ENCODE measurements at places on chromosomes 6 and 20.
A peak's percentile ranks its signal among the peaks of the same experiment; 100 is the strongest.

- DNase-seq: peak; percentile 76
Measured at GRCh38 chr6:40962241-40962640, 76.8 kb downstream of the UNC5CL start.

GRCh38 chr6:5083813-5084359 is 1.3 kb upstream of the PPP1R3G start:
- no peak for DNase-seq

DNA sequence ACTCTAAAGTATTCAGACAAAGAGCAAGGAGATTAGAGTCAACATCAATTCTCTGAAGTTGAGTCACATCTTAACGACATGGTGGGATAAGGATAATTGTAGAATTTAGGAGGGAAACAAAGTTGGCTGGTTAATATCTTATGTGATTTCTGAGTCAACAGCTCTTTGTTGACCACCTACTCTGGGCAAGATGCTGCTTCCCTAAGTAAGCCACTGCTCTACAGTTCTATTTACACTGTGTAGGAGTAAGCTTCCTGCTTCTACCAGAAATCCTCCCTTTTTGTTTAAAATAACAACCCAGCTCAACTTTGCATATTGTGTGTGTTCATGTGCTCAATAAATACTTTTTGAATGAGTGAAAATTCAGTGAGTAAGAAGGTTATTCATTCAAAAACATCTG is 3.1 kb downstream of the HS3ST5 start:
- no peak for DNase-seq

GRCh38 chr6:152310371-152310954 is 326.7 kb downstream of the SYNE1 start:
- DNase-seq: no peak

- DNase-seq: no peak
Measured at GRCh38 chr6:2471472-2471871, 226.1 kb upstream of the GMDS start.

GRCh38 chr6:81720427-81720826 is 32.1 kb downstream of the TENT5A start:
- no peak for DNase-seq

DNA sequence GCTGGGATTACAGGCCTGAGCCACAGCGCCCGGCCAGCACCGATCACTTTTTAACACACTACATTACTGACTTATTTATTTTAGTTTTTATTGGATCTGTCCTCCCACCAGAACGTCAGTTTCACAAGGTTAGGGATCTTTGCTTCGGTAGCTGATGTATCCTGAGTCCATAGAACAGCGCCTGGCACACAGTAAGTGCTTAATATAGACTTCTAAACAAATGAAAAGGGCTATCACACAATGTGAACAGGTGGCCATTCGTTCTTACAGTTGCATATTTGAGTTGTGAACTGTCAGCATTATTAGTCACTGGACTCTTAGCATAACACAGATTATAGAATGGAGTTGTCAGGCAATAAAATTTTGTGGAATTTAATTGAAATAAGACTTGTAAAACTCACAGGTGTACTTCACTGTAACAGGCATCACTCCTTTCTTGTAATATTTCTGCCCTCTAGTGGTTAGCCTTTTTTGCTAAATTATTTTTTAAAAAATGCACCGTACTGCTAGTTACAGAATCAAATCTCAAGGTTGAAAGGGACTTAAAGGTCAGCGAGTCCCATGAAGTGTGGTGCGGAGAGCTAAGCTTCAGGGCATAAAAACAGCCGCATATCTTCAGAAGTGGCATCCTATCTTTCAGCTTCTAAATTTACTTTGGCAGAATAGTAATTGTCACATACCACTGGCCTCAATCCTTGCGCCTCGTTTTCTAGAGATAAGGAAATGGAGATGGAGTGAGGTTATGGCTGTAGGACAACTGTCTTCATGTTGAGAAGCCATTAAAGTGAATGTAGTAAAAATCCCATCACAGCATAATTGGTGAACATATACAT is 3.4 kb upstream of the TBC1D7 start:
- DNase-seq: peak; percentile 36

DNA sequence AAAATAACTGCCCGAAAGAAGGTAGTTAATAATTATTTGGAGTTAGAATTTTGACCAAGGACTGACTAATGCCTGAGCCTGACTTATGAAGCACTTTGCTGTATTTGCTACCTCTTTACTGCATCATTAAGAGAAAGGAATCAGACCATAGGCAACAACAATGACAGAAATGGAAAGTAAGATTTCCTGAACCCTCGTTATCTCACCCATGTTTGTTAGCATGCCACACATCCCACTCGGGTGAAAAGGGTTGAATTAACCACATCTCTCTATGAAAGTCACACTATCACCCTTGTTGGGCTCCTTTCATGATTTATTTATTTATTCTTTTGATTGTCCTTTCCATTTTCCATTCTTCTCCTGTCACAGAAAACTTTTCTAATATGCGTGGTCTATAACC is 59.6 kb downstream of the OLIG3 start:
- DNase-seq: no peak

GRCh38 chr6:90559931-90560330 is 26.9 kb downstream of the MAP3K7 start:
- no peak for DNase-seq

DNA sequence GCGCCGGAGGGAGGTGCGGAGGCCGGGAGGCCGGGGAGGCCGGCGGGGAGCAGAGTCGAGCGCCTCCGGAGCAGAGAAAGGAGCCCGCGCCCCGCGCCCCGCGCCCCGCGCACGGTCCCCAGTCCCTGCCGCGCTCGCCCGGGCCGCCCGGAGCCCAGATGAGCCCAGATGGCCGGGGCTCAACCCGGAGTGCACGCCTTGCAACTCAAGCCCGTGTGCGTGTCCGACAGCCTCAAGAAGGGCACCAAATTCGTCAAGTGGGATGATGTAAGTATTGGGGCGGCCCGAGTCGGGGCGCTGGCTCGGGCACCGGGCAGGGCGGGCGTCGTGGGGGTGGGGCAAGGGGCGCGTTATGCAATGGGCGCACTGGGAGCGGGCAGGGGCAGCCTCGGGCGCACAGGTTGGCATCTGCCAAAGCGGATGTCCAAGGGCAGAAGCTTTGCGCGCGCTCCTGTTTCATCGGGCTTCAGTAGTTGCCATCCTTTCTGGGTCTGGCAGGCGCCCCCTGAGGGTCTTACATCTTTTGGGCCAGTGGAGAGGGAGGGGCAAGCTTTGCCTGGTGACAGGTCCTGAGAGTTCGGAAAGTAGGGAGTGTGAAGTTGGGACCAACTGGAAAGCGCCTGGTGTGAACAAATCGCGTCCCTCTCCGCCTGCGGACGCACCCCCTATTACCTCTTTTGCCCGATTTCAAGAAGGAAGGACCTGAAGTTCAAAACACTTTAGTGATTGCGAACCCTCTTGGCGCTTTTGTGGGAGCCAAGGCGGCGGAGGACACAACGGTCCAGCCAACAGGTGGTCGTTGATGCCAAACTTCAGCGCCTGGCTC is 631 bp downstream of the PLCB1 start:
- no peak for DNase-seq

- DNase-seq: no peak
Measured at GRCh38 chr6:8207191-8207868, 105.0 kb upstream of the EEF1E1 start.

DNA sequence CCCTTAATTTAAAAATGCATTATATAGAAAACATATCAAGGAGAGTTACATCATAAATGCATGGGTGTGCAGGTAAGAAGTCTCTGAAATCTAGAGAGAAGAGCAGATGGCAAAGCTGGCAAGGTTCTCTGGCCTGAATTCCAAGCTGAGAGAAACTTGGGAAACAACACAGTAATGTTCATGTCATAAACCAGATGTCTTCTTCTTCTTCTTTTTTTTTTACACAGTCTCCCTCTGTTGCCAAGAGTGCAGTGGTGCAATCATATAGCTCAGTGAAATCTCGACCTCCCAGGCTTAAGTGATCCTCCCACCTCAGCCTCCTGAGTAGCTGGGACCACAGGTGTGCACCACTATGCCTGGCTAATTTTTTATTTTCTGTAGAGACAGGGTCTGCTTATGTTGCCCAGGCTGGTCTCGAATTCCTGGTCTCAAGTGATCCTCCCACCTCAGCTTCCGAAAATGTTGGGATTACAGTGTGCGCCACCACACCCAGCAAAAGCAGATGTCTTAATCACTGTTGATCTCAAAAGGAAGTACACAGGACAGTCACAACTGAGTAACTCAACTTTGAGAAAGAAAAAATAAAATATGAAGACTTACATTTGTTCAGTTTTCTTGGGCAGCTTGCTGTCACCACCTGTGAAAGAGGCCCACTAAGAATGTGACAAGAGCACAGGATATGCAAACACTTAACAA is 77.3 kb downstream of the DNAAF9 start:
- DNase-seq: peak; percentile 76

- no peak for DNase-seq
Measured at GRCh38 chr6:142803032-142803431, 141.9 kb downstream of the HIVEP2 start.
